ENCODE measurements at places on chromosomes 1 and 21. TPM values are rescaled to one million over a fixed set of nuclear protein-coding genes. Genes with fewer than 3 reads are reported as not detected.

CXADR gene
- 405 TPM for total RNA-seq

SLC66A1 gene
- 17.9 TPM for total RNA-seq

CRYZ gene
- total RNA-seq: 7.7 TPM

GSTM5 gene
- total RNA-seq: 3.7 TPM

ASTN1 gene
- total RNA-seq: 59.1 TPM

KRTAP19-5 gene
- not detected for total RNA-seq

WDR77 gene
- total RNA-seq: 20.8 TPM

VSIG8 gene
- not detected for total RNA-seq

RASAL2 gene
- 28.9 TPM for total RNA-seq

GUCA2A gene
- not detected for total RNA-seq

CFHR4 gene
- 0.41 TPM for total RNA-seq

VWA5B1 gene
- under 0.01 TPM for total RNA-seq

APOBEC4 gene
- total RNA-seq: not detected

WNT2B gene
- total RNA-seq: 2.0 TPM

SLX9 gene
- total RNA-seq: 7.3 TPM

BRINP3 gene
- 51.8 TPM for total RNA-seq

CATSPER4 gene
- total RNA-seq: not detected

LORICRIN gene
- not detected for total RNA-seq

S100A7A gene
- not detected for total RNA-seq

FASLG gene
- total RNA-seq: not detected

SAMD11 gene
- total RNA-seq: 0.41 TPM

PPIAL4G gene
- 0.41 TPM for total RNA-seq

SRM gene
- 18.3 TPM for total RNA-seq

RIPPLY3 gene
- total RNA-seq: not detected

FRRS1 gene
- total RNA-seq: 2.4 TPM

MYBPH gene
- not detected for total RNA-seq

MMP23B gene
- total RNA-seq: 0.82 TPM

RAB25 gene
- total RNA-seq: not detected

CFAP107 gene
- under 0.01 TPM for total RNA-seq

RCAN3 gene
- 16.3 TPM for total RNA-seq

KRTAP10-3 gene
- total RNA-seq: not detected

PDE9A gene
- 13.0 TPM for total RNA-seq

GTF2B gene
- 79.1 TPM for total RNA-seq

ZNF593OS gene
- total RNA-seq: not detected

PPFIA4 gene
- 12.6 TPM for total RNA-seq

FCAMR gene
- not detected for total RNA-seq

GBP3 gene
- 0.82 TPM for total RNA-seq

NR5A2 gene
- under 0.01 TPM for total RNA-seq

GJA5 gene
- 1.6 TPM for total RNA-seq

SYCP1 gene
- total RNA-seq: not detected

FGR gene
- 0.41 TPM for total RNA-seq

SYT14 gene
- 51.4 TPM for total RNA-seq

AMIGO1 gene
- total RNA-seq: 8.2 TPM

CRNN gene
- not detected for total RNA-seq

RNF186 gene
- not detected for total RNA-seq

CELSR2 gene
- 27.3 TPM for total RNA-seq

FCRL1 gene
- not detected for total RNA-seq

PLA2G2E gene
- not detected for total RNA-seq

PCBP3 gene
- total RNA-seq: 7.3 TPM

MANEAL gene
- 28.9 TPM for total RNA-seq

TCP10L gene
- total RNA-seq: 2.0 TPM

HMGCS2 gene
- not detected for total RNA-seq
